Neural progenitor cell (in vitro differentiated cells): ENCODE measurements at places on chromosomes 3 and 15.
A peak's percentile ranks its signal among the peaks of the same experiment; 100 is the strongest.

- DNase-seq: no peak
Measured at GRCh38 chr3:47407237-47407636, 26.4 kb downstream of the PTPN23 start.

GRCh38 chr15:47961401-47962090 lies 159.2 kb upstream of the SLC24A5 start:
- DNase-seq: no peak

GRCh38 chr3:32856901-32857507 lies 39.2 kb downstream of the TRIM71 start:
- DNase-seq: no peak

GRCh38 chr15:80459380-80459779 lies 55.2 kb downstream of the ARNT2 start:
- DNase-seq: no peak

GRCh38 chr3:185537369-185537970 lies 14.9 kb downstream of the LIPH start:
- DNase-seq: no peak

- no peak for DNase-seq
Measured at GRCh38 chr3:11382146-11382745, 110.0 kb downstream of the ATG7 start.

DNA sequence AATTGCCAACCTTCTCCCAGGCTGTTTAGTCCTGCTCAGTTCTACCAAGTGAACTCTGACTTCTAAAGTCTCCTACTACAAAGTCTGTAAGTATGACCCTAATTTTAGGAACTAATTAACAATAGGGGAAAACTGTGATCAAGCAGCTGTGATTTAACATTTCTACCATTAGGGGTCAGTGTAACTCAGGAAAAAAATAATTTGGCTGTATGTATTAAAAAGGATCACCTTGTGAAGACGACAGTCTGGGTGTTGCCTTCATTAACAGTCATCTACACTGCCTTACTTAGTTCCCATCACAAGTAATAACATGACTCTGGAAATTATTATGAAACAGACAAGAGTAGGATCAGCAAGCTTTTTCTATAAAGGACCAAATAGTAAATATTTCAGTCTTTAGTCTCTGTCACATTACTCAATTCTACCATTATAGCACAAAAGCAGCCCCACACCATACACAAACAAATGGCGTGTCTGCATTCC lies 4.2 kb upstream of the NPHP3 start:
- peak; percentile 38 for DNase-seq

DNA sequence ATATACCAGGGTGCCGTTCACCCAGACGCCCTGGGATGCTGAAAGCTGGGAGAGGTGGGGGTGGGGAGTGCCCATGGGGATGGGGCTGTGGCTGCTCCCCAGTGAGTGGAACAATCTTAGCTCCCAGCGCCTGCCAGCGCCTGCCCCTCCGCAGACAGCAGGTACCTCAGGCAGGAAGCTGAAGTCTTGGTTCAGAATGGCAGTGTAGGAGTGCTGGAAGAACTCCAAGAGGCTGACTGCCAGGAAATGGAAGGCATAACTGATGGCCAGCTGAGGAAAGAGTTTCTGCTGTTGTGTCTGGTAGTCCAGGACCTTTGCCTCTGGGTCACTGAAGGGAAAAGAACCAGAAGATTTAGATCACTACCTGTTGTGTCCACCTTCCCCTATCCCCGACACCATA lies 8.4 kb downstream of the ACOX2 start:
- DNase-seq: no peak

GRCh38 chr15:97156739-97157265 lies 803.7 kb upstream of the ARRDC4 start:
- no peak for DNase-seq

- no peak for DNase-seq
Measured at GRCh38 chr15:42083605-42083908, 10.8 kb downstream of the PLA2G4D start.

GRCh38 chr15:28935316-28935715 lies 49.5 kb downstream of the APBA2 start:
- no peak for DNase-seq

DNA sequence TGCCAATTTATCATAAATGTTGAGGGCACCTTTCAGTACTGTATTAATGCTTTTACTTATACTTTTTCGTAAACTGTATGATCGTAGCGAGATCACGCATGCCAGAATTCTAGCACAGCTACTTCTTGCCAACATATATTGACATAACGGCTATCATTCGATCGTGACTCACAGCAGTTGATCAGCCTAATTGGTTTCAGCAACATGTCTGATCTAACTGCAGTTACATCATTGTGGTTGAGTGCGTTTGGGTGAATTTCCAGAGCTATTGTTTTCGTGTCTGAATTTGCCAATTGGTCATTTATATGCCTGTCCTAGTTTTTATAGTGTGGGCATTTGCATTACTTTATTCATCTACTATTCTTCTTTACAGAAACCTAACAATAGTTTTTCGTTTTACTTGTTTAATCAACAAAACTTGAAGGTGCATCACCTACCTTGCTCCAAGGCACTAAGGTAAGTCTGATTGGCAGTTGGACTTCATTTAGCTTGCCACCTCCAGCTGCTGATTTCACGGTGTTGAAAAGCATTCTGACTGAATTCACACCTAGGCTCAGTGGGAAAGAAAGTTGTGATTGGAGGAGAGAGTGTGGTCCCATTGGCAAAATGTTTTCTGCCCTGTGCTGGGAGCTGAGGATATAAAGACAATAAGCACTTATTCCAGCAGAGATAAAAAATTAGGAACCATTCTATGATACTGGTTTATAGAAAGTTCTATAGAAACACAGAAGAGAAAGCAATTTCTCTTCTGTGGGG lies 120.9 kb upstream of the RGMA start:
- DNase-seq: no peak

GRCh38 chr15:41990691-41991090 lies 18.3 kb upstream of the EHD4 start:
- DNase-seq: peak; percentile 41

DNA sequence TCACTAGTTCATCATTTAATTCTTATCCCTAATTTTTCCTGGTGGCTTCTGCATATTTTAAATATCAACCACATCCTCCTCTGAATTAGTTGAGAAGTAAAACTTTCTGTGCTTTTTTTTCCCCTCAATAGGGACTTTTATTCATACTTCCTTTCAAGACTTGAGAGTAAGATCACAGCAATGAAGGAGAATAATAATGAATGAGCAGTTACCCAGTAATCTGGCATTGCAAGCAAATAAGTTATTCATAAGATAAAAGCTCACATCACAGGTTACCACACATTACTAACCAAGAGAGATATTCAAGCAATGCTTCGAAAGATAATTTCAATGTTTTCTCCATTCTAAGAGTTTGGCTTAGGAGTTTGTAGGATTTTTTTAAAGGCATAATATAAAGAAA lies 50.3 kb downstream of the BTLA start:
- no peak for DNase-seq

DNA sequence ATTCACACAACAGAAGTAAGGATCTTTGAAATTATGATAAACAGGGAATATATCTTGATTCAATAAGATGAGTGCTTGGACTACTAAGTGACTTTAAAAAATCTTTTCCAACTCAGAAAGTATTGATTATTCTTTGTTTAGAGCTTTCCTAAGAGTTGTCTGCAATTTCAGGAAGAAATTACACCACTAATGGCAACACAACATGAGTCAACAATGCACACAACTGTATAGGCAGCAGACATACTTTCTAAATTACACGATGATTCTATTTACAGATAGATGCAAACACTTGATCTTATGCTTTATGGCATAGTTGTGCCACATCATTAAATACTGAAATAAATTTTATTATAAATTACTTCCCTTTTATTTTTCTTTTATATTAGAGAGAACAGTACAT lies 4.4 kb downstream of the NAA50 start:
- DNase-seq: no peak

DNA sequence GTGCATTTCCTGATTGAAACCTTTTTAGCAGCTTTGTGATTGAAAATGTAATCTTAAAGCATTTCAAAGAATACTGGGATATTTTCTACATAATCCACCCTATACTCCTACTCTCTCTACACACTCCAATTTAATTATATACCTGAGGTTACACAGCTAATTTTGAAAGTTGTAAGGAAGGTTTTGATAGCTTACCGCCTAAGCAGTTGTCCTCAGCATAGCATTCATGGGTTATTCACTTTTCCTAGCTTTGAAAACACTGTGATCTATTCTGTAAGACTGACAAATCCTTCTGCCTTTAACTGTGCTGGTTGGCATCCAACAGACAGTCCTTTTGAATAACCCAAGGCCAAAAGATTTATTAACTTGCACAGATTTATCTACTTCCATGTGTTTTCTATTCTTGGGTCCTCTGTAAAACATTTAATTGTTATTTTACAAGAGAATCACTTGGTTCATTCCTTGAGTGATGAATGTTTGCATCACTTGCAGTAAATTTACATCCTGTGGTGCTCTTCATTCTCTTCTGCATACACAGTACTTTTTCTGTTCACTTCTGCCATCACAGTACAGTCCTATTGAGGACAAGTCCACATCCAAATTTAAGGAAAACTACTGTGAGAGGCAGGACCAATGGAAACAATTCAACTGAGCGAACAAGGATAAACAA lies 44.8 kb downstream of the SERPINI1 start:
- DNase-seq: no peak

DNA sequence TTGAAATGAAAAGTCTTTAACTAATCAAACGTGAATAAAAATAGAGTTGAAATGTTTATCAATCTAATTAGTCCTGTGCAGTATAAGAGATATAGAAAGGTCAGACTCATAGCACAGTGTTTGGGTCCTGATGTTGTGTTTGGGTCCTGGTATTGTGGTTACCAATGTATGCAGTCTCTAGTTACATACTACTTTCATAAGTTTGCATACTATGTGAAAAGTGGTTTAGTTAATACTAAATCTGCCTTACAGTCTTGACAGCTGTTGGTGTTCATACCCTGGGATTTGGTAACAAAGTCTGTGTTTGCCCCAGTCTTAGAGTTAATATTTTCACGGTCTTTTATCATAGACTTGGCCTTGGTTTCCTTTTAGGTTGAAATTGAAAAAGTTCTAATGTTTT lies 41.7 kb downstream of the KIF15 start:
- no peak for DNase-seq

GRCh38 chr3:48739955-48740823 lies 23.2 kb upstream of the IP6K2 start:
- DNase-seq: peak; percentile 85

GRCh38 chr15:48373821-48374451 lies 42.7 kb downstream of the DUT start:
- no peak for DNase-seq

GRCh38 chr3:189809583-189809982 lies 178.4 kb downstream of the TP63 start:
- no peak for DNase-seq

GRCh38 chr3:30091686-30092085 lies 514.7 kb upstream of the TGFBR2 start:
- DNase-seq: no peak

GRCh38 chr3:127888564-127889107 lies 26.4 kb upstream of the KBTBD12 start:
- no peak for DNase-seq

- no peak for DNase-seq
Measured at GRCh38 chr3:46682974-46683373, 10.5 kb downstream of the ALS2CL start.

GRCh38 chr3:49883998-49884397 lies 14.3 kb upstream of the CAMKV start:
- no peak for DNase-seq

- DNase-seq: no peak
Measured at GRCh38 chr15:87977907-87978306, 278.6 kb downstream of the NTRK3 start.

DNA sequence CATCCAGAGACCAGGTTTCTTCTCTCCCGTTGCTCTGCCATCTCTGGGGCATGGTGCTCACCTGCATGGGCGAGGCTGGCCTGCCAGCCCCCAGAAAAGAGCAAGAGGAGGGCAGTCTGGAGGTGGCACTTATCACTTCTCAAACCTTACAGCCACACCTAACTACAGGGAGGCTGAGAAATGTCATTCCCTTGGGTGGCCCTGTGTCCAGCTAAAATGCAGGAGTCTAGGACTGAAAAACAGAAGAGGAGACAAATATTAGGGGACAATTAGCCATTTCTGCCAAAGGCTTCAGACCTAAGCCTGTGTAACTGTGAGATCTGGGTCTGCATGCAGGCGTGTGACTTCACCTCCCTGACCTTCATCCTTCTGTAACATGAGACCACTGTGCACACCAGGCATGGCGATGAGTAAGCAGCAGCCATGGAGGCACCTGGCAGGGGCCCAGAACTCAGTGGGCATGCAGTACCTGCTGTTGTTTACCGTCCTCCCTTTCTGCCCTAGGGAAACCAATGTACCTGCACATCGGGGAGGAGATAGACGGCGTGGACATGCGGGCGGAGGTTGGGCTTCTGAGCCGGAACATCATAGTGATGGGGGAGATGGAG lies 83.4 kb downstream of the MESD start:
- DNase-seq: no peak

DNA sequence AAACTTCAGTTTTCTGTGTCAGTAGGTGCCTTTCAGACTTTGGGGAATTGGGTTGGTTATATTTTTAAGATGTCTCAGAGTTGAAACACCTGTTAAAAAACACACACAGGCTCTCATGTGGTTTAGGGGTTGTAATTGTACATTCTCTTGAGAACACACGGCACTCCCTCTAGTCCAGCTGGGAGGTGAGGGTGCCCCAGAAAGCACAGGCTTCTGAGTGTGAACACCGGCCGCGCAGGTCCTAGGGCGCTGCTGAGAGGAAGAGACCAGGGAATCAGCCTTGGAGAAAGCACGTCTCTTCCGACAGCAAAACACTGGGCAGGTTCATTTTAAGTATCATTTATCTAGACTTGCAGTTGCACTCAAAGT lies 68.0 kb upstream of the RPL35A start:
- DNase-seq: no peak

DNA sequence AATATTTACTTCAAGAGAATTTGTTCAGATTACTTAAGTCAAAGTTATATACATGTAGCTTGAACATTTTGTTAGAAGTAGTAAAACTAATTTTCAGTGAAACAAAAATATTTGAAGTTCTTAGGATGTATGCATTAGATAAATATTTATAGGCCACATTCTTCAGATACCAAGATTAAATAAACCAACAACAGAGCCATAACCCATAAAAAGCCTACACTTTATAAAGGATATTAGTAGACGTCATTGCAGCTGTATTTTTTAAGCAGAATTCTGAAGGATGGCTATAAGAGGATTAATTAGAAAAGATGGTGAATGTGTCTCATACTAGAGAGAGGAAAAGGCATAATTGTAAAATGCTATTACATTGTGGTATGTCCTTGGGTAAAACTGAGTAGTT lies 449.7 kb upstream of the ALCAM start:
- DNase-seq: no peak

DNA sequence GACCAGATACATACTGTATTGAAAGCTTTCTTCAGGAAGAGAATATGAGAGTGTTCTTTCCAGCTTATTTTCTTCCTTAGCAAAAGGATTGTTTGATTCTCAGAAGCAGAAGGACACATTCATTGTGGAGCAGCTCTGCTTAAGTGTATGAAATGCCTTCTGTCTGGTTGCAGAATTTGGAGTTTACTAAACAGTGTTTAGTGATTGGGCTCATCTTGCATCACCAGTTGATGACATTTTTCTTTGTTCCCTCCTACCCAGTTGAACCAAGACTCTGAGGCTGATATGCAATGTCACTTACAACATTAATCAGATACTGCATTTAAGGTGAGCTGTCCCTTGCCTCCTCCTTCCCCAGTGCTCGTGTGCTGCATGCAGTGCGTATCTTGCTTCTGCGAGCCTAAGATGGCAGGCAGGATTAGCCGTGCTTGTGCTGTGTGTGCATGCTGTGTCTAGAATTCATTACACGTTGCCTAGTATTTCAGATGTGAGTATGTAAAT lies 18.4 kb downstream of the ZBTB38 start:
- no peak for DNase-seq

- DNase-seq: no peak
Measured at GRCh38 chr3:111548092-111548491, 6.1 kb downstream of the CD96 start.
